ENCODE measurements at places on chromosomes 3 and 15.
A peak's percentile ranks its signal among the peaks of the same experiment; 100 is the strongest.

DNA sequence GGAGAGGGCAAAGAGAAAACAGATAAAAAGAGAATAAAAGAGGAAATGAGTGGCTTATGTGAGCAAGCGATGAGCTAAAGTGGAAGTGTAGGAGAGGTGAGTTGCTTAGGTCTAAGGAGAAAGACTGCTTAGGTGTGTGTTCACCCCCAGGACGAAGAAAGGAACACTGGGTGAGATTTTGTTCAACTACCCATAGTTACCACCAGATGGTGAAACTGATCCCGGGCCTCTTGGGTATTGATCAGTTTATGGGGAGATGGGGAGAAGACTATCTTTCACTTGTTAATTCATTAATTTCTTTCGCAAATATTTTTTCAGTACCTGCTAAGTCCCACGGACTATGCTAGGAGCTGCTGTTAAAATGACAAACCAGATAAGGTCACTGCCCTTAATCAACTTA, 33.9 kb downstream of the GAP43 start:
- no peak for DNase-seq

DNA sequence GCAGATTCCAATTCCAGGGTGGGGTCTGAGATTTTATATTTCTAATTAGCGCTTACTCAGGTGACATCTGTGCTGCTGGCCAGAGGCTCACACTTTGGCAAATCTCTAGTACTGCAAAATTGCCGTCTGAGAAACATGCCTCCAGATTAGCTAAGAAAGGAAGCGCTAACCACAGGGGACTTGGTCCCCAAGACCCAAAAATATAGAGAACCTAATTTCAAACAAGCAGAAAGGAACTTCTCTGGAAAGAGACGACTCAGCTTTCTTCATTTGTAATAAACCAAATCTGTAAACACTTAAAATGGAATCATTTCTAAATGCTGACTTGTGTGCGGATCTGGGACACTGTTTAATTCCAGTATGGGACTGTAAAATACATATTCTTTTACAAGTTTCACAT, 55.7 kb downstream of the B3GNT5 start:
- no peak for DNase-seq

DNA sequence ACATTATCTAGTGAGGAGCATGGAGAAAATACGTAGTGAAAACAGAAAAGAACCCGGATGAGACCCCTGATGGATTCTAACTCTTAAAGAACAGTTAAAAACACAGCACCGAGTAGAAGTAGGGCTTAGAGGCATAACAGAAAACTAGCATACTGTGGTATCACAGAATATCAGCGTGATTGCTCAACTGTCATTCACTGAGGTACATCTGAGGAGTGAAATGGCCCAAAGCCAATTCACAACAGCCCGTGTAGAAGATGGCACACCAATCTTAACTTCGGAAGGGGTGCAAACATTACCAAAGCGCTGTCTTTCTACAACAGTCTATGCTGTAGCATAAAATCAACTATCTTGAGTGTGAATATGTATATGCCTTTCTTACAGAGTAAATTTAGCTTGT, 1.8 kb downstream of the CLASP2 start:
- no peak for DNase-seq

- no peak for DNase-seq
Observed at GRCh38 chr3:120855665-120856437, 52.2 kb upstream of the STXBP5L start.

- DNase-seq: no peak
Observed at GRCh38 chr15:77035584-77035983, 35.3 kb downstream of the TSPAN3 start.

- DNase-seq: peak; percentile 91
Observed at GRCh38 chr3:182683453-182683852, 109.9 kb upstream of the ATP11B start.

Data from NCI-H345 (cell line).